ENCODE measurements at places on chromosomes 16 and 17.

DNA sequence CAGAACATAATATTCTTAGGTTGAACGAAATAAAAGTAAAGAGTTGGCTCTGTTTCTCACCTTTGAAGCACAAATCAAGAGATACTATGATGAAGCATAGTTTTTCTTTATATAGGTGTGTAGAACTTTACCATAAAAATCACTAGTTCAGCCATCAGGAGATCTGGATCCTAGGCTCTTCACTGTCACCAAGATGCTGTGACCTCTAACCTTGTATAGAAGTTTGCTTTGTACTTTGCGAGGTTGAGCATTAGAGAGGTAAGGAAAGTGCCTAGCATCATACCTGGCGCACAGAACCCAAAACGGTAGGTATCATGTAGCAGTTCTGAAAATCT is 553 bp upstream of the CDC6 start:
- DNase-seq: no peak

GRCh38 chr16:89642574-89642973 is 14.9 kb downstream of the CHMP1A start:
- DNase-seq: no peak

- DNase-seq: no peak
Observed at GRCh38 chr17:74649909-74650308, 26.4 kb upstream of the CD300E start.

- no peak for DNase-seq
Observed at GRCh38 chr17:48757524-48757961, 29.0 kb upstream of the HOXB13 start.

- no peak for DNase-seq
Observed at GRCh38 chr16:69478685-69479084, 54.3 kb downstream of the CYB5B start.

- DNase-seq: no peak
Observed at GRCh38 chr17:82435103-82435502, 15.4 kb downstream of the CYBC1 start.

GRCh38 chr17:74008196-74008595 is 195.3 kb upstream of the RPL38 start:
- DNase-seq: peak; percentile 3

DNA sequence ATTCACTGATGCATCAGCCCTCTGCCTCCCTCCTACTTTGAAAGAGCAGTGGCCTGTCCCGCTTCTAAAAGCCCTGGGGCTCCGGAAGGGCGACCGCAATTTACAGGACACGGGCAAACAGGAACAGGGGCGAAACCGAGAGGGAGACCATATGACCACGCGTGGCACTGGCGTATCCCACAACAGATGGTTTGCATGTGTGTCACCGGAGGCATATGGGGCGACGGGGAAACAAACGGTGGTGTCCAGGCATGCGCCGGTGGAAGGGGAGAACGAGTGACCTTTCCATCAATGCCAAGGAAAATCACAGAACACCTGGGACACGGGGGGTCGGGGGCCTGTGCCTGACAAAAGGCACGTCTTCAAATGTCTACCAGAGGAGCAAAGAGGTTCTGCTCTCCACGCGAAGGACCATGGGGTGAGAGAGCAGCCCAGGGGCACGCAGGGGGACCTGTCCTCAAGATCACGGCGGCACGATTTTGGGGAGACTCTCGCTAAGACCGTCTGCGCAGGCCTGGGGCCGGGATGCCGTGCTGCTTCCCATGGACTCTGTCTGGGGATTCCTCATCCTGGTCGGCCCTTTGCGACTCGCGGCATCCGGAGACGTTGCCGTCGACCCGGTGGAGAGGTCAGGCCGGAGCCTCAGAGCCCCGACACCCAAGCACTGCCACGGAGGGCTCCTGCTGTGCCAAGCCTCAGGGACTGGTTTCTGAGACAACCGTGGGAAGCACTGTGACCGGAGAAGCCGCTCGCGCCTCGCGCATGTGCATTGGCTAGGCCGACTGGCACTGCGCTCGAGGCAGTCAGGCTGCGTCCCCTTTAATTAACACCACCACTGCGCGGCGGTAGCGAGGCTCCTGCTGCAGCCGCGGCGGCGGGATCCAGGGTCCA is 12.8 kb upstream of the KCNJ18 start:
- no peak for DNase-seq

DNA sequence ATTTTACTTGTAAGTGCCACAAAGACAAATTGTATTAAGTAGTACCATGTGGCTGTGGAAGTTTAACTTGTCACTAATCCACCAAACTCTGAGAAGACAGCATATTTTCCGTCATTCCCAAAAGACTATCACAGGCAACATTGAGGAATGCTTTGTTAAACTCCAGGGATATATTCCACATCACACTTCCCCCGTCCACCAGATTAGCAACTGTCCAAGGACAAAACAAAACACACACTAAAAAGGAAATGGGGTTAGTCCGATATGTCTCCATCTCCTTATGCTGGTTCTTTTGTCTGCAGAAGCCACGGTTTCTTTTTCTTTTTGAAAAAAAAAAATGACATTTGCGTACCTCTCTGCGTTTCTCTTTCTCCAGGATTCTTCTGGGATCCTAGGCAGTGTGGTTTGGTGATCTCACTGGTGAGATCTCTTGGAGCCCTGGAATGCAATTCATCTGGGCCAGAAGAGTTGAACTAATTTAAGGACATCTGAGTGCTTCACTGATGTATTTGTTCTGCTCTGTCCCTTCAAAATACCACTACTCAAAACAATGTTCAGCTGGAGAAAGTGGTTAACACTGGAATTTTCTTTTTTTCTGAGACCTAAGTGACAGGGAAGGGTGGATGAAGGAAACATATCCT is 40.6 kb downstream of the PRKCB start:
- DNase-seq: no peak

DNA sequence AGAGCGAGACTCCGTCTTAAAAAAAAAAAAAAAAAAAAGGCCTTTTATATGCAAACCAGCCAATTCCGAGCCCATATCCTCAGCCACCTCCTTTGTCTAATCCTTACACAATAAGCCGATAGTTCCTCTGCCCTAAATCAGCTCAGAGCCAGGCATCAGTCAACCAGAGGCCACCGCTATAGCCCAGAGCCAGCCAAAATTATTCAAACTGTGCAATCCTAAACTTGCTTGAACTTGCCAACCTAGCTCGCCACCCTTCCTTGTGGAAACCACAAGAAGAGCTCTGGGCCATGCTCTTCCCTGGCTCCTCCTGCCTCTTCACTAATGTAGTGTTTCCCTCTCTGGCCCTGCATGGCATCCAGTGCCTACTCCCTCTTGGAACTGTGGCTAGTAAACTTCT is 17.7 kb downstream of the ITGAL start:
- no peak for DNase-seq

DNA sequence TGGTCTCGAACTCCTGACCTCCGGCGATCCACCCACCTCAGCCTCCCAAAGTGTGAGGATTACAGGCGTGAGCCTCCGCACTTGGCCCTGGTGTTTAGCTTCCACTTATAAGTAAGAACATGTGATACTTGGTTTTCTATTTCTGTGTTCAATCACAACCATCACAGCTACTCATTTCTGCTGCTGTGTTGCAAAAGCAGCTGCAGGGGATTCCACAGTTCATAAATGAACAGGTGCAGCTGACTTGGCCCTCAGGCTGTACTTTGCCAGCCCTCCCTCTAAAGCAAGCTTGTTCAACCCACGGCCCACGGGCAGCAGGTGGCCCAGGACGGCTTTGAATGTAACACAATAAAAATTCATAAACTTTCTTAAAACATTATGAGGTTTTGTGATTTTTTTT is 79.2 kb downstream of the SLC39A11 start:
- DNase-seq: no peak

DNA sequence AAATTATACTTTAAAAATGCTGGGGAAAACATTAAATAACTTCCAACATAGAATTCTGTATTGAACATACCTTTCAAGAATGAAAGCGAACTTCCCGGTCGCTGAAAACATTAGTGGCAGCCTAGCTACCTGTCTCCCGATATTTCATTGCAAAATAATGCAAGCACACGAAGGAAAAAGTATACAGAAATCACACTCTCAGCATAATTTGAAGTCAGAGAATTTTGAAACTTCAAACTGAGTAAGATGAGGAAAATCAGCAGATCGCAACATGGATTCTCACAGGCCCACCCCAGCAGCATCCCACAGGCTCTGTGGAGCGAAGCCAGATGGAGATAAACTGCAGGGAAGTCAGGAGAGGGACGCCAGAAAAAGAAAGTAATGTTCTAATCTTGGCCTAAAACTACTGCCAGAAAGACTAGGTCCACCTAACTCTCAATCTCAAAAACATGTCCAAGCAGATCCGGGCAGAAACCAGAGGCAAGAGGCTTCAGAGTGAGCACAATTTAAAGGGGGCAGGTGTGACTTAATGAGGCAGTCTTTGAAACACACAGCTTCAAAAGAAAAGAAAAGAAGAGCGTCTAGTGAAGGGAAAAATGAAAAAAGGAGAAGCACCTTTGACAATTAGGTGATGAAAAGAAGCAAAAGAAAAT is 4.8 kb upstream of the GOSR1 start:
- no peak for DNase-seq

DNA sequence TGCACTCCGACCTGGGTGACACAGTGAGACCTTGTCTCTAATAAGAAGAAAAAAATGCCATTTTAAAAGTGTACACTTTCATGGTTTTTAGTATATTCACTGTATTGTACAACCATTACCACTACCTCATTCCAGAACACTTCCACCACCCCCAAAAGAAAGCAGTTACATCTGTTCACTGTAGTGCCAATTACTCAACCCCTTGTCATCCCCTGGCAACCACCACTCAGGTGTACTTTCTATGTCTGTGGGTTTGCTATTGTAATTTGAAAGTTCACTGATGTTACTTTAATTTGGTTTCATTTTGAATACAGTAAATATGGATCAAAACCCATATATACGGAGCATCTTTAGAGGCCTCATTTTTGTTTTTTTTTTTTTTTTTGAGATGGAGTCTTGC is 6.1 kb downstream of the ZG16 start:
- DNase-seq: peak; percentile 14

DNA sequence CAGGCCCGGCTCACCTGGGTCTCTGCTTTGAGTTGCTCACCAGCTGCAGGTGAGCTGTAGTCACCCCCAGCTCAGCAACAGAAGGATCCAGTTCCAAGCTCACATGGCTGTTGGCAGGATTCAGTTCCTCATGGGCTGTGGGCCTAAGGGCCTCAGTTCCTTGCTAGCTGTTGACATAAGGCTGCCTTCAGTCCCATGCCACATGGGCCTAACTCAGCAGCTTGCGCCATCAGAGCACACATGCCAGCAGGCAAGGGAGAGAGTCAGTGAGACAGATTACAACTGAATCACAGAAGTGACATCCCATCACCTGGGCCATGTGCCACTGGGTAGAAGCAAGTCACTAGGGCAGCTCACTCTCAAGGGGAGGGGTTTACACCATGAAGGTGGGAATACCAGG is 24.7 kb downstream of the PSMD7 start:
- DNase-seq: no peak

GRCh38 chr16:16890964-16891363 is 512.0 kb downstream of the NPIPA7 start:
- no peak for DNase-seq

DNA sequence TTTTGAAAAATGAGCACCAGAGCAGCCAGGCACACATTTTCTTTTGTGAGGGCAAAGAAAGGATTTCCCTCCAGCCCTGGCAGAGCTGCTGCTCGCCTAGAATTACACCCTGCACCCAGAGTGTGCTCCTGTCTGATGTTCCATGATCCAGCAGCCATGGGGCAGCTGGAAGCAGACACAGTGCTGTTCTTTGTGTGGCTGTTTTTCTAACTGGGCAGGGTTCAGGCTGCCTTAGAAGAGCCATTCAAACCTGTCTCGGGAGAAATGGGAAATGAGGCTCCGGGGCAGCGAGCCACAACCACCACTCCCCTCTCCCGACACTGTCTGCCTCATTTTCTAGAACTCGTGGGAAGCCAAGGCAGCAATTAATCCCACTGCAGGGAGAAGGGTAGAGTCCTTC is 28.9 kb downstream of the LITAF start:
- DNase-seq: no peak

DNA sequence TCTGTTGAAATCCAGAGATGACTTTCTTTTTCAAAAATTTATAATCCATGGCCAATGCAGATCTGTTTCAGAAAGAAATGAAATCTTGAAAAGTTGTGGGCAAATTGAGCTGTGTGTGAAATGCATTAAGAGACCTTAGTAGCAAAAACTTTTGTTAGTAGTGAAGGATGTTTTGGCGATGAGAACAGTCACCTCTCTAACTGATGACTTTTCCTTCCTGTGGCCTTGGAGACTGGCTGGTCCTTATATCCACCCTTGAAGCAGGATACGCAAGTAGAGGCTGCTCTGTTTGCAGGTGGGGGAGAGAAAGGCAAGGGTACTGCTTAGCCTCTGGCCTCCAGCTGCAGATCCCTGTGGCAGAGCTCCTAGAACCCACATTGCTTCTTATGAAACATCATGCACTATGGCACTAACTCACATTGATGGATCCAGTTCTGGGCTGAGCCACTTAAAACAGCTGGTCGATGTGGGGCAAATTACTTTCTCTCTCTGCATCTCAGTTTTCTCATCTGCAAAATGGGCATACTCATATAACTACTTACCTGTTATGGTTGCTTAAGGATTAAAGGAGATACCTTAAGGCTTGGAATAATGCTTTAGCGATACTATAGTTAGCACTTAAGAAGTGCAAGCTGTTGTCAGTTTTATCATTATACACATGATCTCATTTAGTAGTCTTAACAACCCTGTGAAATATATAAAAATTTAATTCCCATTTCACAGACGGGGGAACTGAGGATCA is 89.3 kb downstream of the SDR42E1 start:
- DNase-seq: no peak

DNA sequence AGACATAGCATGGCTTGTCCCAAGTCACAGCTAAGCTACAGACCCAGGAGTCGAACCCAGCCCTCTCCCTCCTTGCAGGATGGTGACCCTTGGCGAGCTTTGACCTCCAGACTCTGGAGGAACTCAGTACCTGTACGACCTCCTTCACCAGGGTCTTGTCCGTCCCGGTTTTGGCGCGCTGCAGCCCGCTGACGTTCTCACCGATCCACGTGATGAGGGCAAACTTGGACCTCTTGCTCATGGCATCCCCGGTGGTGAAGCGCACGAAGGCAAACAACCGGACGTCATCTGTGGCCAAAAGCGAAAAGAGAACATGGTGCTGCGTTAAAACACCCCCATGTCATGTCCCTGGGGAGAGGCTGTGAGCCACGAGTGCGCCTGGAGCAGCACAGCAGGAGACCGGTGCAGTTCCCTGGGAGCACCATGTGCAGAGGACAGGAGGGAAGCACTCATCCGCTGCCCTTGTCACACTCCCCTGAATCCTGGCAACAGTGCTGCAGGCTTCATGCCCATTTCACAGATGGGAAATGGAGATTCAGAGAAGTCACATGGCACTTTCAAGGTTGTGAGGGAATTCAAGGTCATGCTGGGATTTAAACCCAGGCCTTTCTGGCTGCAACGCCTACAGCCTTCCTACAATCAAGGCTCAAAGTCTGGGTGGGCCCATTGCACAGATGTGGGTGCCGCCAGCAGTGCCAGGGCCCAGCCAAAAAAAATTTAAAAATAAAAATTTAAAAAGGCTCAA is 27.7 kb downstream of the COTL1 start:
- no peak for DNase-seq

DNA sequence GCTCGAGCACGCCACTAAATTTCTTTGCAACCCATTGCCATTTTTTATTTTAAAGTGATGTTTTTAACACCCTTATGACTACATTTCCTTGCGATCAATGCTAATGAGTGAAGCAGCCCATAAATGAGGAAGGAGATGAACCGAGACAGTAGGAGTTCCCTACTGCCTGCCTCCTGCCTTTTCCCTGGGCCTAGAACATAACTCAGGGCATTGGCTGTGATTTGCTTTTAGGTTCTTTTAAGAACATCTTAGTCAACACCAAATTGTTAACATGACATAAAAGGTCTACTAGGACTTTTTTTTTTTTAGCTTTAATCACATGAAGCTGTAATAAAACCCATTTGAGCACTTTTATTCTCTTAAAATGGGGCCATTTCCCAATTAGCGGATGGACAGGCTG is 81.3 kb downstream of the MAP2K6 start:
- DNase-seq: no peak

All from activated CD4-positive, alpha-beta T cell treated with anti-CD3 and anti-CD28 coated beads for 4 hours (primary cell).